ENCODE measurements at places on chromosomes 2 and 18.

DNA sequence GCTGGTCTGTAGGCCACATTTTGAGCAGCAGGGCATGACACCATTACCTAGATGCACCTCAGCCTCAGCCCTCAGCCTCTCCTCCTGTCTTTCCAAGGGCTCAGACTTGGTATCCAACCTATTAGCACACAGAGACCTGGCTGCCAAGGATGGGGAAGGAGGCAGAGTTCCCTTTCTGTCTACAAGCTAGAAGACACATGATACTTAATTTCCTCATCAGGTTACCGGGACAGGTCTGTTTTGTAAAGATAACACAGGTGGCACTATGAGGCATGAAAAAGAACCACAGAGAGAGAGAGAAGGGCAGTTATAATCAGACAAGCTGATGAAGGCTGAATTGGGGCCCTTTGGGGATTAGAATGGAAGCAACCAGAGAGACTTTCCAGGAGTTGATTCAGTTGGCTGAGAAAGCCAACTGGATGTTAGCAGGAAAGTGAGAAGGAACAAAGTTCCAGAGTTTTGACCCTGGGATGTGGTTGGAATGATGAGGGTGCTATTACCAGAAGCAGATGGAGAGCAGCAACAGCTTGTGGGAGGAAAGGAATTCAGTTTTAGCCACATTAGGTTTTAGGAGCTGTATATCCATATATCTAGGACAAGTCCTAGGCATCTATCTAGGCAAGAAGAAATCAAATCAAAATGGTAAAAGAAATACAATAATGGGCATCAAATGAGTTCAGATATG, 46.0 kb upstream of the RMND5A start:
- no peak for DNase-seq

DNA sequence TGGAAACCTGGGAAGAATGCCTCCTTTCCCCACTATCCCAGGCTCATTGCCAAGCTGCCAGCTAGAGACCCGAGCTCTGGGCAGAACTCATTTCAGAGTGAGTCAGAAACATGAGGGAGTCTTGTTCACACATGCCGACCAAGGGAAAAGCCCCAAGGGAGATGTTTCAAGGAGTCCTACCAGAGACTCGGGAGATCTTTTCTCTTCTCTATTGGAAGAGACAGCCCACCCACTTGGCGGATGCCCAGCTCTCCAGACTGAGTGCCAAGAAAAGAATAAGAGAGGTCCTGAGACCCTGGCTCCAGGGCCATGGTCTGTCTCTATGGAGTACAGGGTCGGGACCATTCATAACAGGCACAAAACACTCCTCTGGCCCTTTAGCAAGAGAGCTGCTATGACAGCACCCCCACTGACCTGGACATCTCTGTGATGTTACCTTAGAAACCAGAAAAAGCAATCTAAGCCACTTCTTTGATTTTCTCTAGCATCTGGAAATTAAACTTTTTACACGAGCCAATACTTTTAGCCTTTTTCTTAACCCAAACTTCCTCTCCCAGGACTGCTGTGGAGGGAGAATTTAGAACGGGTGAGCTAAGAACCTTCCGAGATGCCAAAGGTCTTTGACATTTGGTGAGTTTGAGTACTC, 18.5 kb upstream of the IGFBP5 start:
- DNase-seq, result no peak

DNA sequence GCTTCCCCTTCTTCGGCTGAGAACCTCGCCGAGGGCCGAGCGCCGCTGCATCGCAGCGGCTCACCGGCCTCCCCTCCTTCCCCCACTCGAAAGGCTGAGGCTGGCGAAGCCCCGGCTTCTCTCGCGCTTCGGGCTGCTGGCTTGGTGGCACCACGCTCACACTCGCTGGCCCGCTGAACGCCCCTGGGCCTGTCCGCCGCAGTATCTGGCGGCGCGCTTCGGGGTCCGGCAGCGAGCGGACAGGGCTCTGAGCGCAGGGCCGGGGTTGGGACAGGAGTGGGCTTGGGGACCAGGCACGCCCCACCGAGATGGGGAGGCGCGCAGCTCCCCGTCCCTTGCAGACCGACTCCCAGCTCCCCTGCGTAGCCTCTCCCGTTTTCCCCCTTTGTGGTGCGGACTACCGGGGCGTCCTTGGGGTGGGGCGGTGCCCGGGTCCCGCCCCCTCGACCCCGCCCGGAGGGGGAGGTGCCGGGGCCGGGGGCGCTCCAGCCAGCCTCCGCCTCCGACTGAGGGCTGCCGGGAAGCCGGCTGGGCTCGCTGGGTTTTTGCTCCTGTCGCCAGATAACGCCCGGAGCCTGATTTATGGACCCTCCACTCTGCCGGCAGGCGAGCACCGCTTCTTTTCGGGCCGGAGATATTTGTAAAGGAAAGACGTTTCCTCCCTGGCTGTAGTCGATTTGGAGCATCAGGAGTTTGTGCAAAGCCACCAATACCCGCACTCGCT, 3.8 kb downstream of the GBX2 start:
- no peak for DNase-seq

- no peak for DNase-seq
Measured at GRCh38 chr2:149443150-149443549, 112.8 kb downstream of the LYPD6 start.

DNA sequence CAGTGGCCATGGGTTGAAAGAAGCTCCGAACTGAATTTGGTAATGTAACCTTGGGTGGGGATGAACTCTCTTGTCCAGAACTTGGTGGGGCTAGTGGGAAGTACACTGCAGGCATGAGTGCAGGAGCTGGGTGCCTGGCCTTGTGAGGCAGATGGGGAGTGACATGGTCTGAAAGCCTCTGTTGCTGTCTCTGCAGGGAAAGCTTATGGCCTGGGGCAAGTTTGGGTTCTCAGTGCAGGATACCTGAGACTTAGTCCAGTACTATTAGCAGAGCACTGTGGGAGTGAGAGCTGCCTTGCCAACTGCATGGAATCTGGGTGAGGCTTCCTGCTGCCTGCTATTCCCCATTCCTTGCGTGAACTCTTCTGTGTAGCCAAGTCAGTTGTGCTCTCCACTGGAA, 1620.9 kb upstream of the NXPH2 start:
- no peak for DNase-seq

GRCh38 chr2:53231908-53232307, 535.7 kb upstream of the CHAC2 start:
- no peak for DNase-seq

DNA sequence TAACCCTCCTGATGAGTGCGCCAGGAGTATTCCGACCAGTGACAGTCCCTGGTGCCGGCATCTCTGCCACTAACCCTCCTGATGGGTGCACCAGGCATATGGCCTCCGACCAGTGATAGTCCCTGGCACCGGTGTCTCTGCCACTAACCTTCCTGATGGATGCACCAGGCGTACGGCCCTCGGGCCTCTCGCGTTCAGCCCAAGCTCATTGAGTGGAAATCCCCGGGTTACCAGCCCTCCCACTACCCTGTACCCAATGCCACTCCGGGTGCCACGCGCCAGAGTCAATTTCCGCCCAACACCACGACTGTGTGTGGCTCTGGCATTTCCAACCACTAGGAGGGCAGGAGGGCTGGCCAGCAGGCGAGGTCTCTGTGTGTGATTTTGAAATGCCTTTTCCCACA, 11.7 kb upstream of the GPC1 start:
- no peak for DNase-seq

DNA sequence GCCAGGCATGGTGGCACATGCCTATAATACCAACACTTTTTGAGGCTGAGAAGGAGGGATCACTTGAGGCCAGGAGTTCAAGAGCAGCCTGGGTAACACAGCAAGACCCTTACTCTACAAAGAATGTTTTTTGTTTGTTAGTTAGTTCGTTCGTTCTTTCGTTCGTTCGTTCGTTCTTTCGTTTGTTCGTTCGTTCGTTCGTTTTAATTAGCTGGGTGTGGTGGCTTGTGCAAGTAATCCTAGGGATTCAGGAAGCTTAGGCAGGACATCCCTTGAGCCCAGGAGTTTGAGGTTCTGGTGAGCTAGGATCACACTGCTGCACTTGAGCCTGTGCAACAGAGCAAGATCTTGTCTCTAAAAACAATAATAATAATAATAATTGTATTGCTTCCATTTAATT, 98.7 kb downstream of the MARCO start:
- no peak for DNase-seq

DNA sequence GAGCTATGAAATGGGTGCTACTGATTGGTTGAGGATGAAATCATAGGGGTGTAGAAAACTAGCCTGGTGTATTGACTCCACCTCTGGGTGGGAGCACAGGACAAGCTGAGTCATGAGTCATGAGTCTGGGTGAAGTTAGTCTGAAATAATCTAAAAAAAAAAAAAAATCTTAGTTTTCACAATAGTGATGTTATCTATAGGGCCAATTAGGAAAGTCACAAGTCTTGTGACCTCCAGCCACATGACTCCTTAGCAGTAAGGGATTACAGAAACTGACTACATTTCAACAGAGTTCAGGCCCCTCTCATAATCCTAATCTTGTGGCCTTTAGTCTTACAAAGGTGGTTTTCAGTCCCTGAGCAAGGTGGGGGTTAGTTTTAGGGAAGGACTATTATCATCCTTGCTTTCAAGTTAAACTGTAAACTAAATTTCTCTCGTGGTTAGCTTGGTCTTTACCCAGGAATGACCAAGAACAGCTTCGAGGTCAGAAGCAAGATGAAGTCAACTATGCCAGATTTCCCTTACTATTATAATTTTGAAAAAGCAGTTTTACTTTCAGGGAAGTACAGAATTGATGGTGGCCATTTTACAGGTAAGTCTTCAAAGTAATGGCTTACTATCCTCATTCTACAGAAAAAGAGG, 338.0 kb upstream of the GYPC start:
- no peak for DNase-seq

DNA sequence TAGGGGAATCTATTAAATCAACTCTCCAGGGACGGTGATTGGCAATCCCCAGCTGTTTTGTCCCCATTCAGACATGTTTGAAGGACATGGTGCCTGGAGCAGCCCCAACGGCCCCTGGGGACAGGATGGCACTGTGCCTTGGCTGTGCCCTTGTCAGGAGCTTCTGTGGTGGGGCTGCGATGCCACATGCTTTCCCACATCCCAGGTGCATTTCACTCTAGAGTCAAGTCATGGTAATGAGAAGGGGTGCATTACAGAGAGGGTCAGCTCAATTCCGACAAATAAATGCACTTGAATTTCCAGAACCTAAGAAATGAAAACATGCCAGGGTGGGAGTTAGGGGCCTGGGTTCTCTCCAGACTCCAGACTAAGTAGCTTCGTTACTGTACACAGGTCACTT, 289.4 kb upstream of the PXDN start:
- no peak for DNase-seq

- no peak for DNase-seq
Measured at GRCh38 chr2:144320491-144320890, 199.4 kb downstream of the ZEB2 start.

DNA sequence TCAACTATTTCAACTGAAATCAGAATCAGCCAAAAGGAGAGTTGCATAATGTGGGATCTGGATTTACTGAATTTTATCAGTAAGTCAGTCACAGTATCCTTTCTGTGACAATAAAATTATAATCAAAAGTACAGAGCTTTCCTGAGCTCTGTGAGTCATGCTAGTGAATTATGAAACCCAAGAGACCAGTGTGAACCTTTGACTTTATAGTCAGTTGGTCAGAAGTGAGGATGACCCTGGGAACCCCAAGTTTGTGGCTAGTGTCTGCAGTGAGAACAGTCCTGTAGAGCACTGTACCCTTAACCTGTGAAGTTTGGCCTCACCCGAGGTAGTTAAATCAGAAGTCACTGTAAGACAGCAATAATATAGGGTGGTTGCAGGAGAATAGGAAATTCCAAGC, 381.7 kb downstream of the CDH19 start:
- no peak for DNase-seq

DNA sequence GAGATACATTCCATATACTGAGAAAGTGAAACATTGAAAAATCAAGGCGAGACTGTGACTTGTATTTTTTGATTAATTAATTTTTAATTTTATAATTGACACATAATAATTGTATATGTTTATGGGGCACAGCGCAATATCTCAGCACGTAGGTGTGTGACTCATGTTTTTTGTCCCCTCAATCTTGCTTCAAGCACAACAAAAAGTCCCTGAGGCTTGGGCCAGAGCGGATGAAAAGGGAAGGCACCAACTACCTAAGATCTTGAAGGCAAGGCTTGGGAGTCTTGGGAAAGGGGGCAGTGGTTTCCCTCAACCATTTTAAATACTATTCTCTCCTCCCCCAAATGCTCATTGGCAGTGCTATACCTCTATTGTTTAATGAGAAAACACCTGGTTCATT, 9.9 kb downstream of the SGPP2 start:
- no peak for DNase-seq

- no peak for DNase-seq
Measured at GRCh38 chr2:170843656-170844055, 27.0 kb downstream of the GAD1 start.

DNA sequence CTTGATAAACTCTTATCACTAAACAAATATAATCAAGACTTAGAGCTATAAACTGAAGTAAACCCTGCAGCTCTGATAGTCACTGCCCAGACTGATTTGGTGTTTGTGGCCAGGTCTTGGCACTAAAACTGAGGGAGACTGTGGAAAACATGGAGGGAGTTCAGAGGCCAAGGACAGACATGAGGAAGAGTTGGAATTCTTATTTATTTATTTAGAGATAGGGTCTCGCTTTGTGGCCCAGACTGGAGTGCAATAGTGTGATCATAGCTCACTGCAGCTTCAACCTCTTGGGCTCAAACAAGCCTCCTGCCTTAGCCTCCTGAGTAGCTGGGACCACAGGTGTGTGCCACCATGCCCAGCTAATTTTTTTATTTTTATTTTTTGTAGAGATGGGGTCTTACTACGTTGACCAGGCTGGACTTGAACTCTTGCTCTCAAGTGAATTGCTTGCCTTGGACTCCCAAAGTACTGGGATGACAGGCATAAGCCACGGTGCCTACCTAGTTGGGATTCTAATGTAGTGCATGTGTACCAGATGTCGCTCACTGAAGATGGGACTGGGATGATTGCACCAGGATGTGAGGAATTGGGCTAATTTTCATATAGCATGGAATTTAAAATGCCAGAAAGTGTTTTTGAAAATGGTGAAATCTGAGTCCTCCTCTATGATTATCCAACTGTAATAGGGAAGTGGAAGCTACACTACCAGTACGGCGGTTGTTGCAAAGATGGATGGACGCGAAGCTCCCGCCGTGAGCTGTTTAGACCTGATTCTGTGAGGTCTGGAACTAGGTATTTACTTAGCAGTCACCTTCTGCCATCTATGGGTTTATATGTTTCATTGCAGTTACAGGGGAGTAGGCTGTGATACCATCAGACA, 52.7 kb upstream of the CTLA4 start:
- peak; percentile 17 for DNase-seq

- no peak for DNase-seq
Measured at GRCh38 chr2:177646791-177647190, 254.2 kb downstream of the AGPS start.

DNA sequence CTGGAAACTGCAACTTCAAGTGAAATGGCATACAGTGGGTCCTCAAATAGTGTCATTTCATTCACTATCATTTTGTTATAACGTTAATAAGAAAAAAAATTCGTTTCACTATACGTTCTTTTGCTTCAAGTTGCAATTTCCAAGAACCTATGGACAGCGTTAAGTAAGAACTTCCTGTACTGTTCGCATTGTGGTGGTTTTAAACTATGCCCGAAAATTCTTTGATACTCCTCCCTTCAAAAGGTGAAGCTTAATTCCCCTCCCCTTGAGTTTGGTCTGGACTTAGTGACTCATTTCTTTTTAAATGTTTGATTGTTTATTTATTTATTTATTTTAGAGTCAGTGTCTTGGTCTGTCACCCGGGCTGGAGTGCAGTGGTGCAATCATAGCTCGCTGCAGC, 20.7 kb downstream of the GNLY start:
- DNase-seq, result no peak

Measured in anterior cingulate cortex (tissue), 58 donors.